Skeletal muscle cell (primary cell): ENCODE measurements at places on chromosomes 1 and 21.

DNA sequence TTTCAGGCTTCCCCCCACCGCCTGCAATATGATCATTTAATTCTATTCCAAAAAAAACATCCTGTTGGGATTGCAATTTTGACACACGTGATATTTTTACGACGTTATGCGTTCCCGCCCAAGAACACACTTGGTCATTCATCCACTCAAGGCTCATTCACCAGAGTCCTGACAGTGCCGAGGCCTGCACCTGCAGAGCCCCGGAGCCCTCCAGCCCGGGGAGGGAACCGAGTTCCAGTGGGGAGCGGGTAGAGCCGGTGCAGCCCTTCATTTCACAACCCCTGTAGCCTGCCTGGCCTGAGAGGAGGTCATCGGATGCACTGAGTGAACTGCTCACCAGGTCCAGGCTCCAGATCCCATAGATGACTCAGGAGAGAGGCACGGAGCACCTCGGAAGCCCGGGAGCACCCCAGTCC is 156.0 kb upstream of the BACE2 start:
- no peak for DNase-seq

DNA sequence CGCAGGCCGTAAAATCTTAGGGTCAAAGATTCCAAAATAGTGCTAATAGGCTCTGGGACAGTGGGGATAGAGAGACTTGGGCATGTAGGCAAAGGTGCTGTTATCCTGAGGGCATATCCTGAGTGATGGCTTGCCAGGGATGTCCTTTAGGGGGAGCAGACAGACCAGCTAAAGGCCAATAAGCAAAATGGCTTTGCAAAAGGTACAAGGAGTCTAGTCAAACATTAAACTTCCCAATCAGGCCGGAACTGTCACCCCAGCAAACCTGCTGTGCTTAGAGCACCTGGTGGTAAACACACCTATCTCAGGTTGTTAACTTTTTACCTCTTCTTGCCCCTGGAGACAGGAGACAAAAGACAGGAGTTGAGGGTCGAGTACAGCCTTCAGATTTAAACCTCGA is 49.1 kb downstream of the TRABD2B start:
- DNase-seq = no peak

DNA sequence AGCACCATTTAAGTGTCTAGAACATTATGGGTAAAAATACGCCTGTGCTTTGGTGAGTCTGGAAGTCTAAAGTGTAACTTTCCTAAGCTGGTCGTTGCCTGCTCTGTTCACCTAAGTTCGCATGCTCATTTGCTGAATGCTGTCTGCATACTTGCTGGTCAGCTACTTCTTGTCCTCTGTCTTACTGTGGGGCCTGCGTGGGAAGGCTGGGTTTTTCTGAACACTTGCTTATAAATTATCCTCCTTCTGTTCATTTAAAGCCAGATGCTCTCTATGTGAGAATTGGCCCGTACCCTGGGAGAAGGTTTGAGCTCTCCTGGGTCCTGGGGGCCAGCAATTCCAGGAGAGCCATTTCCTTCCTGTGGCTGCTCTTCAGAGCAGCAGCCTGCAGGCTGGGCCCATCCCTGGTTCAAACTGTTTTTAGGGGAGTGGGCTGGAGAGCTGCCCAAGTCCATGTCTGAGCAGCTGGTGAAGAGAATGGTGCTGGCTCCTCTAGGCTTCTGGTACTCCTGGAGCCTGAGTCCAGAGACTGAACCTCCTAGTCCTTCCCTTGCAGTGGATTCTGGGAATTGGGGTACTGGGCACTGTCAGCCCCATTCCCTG is 75.7 kb downstream of the GALNT2 start:
- DNase-seq = no peak

DNA sequence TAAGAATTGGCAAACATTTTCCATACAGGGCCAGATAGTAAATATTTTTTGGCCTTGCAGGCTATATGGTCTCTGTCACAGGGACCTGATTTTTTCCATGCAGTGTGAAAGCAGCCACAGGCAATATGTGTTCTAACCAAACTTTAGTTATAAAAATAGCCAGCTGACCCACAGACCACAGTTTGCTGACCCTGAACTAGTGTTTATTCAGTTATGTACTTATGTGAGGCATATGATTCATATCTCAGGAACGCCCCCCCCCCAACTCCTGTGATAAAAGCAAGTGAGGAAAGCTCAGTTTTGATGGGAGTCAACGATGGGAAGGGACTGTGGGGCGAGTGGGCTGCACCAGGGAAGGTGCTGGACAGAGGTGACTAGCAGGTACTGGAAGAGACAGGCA is 80.1 kb downstream of the HMGB4 start:
- peak; percentile 4 for DNase-seq

GRCh38 chr1:147169840-147170674 is 2.2 kb downstream of the PRKAB2 start:
- no peak for DNase-seq

GRCh38 chr1:213247038-213247437 is 196.0 kb downstream of the RPS6KC1 start:
- no peak for DNase-seq
